Thymus (tissue), 14 donors: ENCODE measurements at places on chromosomes 5 and 9. TPM values are rescaled to one million over a fixed set of nuclear protein-coding genes. Genes with fewer than 3 reads are reported as not detected.

Gene COL27A1
- polyA plus RNA-seq = 24.0 TPM

- no peak for DNase-seq
Observed at GRCh38 chr9:95067057-95067456, 250.5 kb downstream of the FANCC start.

DNA sequence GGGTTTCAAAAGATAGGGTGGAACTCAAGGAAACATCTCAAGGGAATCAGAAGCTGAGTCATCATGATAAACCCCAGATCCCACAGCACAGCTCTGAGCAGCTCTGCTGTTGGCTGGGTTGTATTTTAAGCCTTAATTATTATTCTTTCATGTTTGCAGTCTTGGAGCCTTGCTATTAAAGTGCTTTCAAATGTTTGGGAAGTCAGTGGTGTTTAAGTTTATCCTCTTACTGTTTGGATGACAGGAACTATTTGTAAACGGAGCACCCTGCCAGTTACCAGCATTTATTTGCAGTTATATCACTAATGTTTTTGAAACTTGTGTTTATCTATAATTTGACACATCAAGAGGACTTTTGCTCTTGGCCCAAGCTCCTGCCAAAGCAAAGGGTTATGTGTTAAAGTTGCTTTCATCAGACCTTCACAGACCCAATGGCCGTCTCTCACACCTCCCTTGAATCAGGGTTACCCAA is 141.1 kb upstream of the SPDL1 start:
- no peak for DNase-seq

DNA sequence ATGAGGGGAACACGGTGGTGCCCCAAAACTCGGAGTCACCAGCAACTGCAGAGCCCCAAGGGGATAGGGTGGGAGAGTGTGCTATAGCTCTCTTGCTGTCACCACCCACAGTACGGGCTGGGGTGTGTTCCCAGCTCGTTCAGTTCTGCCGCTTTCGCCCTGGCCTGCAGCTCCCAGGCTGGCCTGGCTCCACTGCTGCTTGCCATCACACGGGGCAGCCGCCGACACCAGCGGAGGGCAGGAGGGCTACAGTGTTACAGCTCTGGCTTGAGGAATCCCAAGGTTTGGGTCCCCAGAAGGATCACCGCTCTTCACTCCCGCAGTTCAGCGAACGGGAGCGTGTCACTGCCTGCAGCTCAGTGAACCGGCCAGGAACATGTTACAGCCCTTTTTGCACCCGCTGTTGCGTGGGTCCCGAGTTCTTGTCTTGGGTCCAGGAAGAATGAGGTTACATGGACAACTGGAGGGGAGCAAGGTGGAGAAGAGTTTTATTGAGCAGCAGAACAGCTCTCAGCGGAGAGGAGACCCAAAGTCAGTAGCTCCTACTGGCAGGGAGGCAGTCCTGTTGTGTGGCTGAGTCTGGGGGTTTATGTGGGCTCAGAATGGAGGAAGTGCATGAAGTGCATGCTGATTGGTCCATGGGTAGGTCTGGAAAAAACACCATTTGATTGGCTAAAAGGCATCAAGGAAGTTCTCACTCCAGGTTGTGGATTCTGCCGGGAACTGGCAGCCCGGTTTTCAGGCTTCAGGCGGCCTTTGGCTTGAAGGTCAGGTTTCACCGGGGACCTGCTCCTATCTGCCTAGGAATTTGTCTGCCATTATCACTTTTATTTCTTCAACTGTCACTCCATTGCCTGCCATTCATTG is 113.4 kb downstream of the EHMT1 start:
- DNase-seq = no peak

GRCh38 chr5:143985832-143986515 is 174.0 kb downstream of the HMHB1 start:
- DNase-seq = no peak

DNA sequence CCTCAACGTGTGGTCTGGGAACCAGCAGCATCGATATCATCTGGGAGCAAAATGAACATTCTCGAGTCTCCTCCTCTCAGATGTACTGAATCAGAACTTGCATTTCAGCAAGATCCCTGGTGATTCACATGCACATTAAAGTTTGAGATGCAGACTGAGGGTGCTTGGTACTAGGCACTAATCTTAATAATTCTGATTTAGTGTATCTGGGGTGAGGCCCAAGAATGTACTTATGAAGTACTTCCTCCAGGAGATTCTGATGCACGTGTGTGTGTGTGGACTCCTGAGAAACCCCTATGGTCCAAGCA is 56.2 kb upstream of the EQTN start:
- DNase-seq = no peak

DNA sequence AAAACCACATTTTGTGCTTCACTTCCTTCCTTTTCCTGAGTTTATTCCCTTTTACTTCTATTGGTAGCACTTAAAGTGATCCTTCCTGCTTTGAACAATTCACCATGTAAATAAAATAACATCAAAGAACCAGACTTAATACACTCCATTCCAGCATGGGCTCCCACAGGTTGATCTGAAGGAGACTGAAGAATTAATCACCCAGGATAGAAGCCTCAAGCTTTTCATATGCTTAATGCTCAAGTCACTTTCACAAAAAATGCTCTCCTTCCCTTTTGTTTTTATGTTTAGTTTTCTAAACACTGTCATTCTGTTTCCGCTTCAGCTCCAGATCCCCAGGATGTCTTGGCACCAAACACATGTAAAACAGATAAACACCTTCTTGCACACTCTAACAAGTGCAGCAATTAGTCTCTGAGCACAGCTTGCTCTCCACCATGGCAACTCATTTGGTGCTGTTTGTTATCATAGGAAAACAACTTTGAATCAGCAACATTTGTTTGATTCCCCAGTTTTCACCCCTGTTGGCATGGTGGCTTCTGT is 37.0 kb downstream of the DMRTA1 start:
- no peak for DNase-seq
